ENCODE measurements at places on chromosomes 3 and 15.

DNA sequence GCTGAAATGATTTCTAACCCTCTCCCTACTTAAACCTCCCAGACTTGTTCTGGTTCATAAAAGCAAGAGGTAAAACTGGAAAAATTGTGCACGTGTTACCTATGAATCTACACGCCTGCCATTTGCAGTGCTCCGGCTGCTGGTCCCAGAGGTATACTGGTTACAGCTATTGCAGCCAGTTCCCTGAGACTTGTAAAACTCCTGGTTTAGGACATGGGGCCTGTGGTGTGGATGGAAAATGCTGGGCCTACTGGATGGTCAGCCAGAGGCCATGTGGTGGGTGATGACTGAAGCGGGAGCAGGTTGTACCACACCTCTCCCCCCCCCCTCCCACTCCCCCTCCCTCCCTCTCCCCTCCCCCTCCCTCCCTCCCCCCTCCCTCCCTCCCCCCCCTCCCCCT is 45.0 kb downstream of the SENP2 start:
- DNase-seq: no peak

DNA sequence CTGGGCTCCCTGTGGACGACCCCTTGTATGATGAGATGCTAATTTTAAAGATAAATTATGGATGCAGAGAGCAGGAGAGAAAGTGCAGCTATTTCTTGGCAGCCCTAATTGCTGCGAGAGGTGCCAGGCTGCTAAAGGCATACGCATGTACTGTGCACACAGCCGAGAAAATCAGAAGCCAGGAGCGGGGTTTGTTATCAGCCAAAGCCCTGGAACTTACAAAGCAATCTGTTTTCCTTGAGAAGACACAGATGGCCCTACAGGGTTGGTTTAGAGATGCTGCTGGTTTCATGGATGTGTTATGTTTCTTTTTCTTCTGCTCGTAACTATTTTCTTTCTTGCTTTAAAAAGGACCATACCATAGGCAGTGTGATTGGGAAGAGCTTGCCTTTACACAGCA is 11.7 kb upstream of the CCK start:
- no peak for DNase-seq

DNA sequence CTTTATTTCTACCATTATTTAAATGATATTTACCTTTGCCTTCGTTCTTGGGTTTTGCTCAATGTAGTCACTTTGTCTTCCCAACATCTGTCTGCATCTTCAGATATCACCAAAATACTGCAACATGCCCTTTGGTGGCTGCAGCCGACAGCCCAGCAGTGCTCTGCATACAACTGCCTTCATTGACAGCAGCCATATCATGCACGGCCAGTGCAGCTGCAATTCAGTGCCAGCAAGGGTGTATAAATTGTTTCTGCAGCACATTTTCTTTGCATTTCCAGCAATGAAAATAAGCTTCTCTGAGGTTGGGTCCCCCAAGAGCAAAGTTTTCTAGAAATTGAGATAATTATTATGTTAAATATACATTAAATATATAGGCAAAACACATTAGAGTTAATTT is 6.0 kb upstream of the PLSCR5 start:
- DNase-seq: no peak

DNA sequence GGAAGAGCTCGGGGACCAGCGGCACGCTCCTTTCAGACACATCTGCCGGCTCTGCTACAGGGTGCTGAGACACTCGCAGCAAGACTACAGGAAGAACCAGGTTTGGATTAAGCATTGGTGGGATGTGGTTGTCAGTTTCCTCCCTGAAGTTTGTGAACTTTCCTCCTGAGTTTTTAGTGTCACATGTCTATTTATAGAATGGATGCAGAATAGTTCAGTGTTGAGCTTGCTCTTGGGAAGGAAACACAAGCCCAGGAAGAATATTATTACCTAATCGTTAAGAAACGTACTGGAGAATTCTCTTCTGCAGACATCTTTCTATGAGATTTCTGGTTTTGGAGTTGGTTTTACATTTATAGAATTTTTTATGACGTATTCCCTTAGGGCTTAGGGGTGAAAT is 172.0 kb downstream of the ITPR1 start:
- DNase-seq: no peak

- no peak for DNase-seq
Measured at GRCh38 chr3:45986303-45986982, 9.2 kb downstream of the FYCO1 start.

GRCh38 chr15:66800584-66801235 is 98.7 kb downstream of the SMAD6 start:
- DNase-seq: no peak

DNA sequence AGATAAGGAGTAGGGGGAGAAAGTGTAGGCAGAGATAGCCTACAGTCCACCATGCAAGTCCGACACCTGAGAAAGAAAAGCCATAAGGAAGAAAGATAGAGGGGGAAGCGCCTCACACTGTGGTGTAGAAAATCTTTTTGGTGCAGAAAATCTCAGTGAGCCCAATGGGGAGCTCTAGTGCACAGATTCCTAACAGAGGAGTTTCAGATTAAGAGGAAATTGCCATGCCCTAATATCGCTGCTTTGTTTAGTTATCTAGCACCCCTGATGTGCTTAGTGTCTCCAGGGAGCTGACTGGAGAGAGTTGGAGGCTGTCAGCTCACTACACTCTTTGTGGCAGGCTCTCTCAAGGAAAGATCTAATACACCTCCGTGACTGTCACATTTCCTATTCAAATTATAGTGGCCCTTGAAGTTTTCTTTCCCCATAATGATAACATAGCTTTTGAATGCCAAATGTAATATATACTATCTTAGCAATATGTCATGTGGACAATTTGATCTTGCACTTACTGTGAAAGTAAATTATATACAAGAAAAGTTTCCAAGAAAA is 33.7 kb downstream of the CGGBP1 start:
- no peak for DNase-seq

- no peak for DNase-seq
Measured at GRCh38 chr3:90015688-90016356, 908.4 kb downstream of the EPHA3 start.

DNA sequence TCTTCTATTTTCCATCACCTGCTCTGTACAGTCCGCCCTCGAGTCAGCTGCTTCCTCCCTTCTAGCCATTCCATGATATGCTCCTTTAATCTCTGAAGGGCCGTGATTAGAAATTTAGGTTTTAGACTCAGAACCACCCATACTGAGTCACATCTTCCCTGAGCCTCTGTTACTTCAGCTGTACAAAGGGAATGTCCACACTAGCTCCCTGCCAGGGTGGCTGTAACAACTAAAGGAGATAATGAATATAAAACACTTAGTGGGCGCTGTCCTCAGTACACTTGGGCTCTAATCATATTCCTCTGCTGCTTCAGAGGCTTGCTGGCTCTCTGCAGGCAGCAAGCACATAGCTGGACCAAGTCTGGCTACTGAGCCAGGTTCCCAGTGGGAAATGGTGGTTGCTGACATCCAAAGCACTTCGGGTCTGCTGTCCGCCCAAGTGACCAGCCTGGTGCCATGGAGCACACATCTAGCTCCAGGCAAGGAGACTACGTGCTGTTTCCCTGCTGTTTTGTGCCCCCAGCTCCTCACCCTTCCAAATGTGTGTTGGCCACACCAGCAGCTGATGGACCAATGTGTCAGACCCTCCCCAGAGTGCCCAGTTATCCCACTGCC is 901 bp upstream of the CHST14 start:
- DNase-seq: no peak

- DNase-seq: no peak
Measured at GRCh38 chr3:194537732-194538247, 51.0 kb upstream of the ATP13A3 start.

- DNase-seq: no peak
Measured at GRCh38 chr15:77479015-77479414, 58.3 kb downstream of the HMG20A start.

- DNase-seq: no peak
Measured at GRCh38 chr3:105722943-105723556, 145.8 kb downstream of the CBLB start.

- DNase-seq: no peak
Measured at GRCh38 chr3:38168151-38169026, 3.1 kb downstream of the OXSR1 start.

- DNase-seq: no peak
Measured at GRCh38 chr15:32134842-32135241, 104.5 kb downstream of the CHRNA7 start.

DNA sequence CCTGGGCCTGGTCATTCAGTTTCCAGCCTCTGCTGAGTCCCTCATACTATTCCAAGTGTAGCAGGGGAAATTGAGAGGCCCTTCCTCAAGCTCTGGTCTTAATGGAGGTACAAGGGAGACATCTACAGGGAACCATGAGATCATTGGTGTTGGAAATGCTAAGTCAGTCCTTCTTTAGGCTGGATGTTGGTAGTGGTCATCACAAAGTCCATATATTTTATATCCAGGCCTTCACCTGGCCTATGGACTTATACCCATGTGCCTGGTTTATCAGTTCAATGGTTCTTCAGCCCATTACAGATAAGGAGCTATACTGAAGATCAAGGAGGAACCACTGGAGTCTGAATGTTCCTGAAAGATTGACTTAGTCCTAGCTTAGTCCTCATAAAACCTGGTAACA is 135.0 kb downstream of the STAG1 start:
- DNase-seq: no peak

DNA sequence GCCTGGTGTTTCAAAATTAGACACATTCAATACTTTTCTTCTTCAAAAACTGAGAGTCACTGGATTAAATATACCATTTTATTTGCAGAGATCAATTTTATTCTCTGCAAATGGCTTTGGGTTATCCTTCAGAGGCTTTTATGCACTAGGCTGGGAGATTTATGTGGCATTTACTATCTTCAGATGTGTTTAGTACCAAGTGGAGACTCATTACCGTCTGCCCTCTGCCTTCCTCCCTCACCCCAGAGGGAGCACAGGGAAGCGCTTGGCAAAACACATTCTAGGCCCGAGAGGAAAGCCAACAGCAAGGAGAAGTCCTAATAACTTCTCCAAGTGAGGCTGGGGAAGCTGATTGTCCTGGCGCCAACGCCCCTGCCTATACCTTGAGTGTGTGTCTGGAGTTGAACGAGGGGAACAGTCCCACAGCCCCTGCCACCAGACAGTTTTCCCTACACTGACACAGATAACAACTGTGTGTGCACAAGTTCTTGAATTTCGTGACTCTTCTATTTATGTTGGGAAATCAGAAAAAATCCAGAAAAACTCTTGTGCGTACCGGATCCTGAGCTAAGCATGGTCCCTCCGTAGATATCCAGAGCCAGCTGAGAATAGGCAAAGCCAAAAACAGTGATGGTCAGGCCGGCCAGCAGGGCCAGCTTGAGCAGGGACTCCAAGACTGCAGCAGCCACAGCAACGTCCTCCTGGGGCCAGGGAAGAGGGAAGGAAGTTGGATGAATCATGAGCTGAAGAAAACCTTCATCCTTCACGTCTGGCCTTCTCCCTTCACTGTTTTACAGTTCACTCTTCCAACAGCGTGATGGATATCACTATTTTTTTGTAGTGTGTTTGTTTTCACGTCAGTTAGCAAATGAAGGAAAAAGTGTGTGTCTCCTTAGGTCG is 26.6 kb downstream of the RFT1 start:
- no peak for DNase-seq

DNA sequence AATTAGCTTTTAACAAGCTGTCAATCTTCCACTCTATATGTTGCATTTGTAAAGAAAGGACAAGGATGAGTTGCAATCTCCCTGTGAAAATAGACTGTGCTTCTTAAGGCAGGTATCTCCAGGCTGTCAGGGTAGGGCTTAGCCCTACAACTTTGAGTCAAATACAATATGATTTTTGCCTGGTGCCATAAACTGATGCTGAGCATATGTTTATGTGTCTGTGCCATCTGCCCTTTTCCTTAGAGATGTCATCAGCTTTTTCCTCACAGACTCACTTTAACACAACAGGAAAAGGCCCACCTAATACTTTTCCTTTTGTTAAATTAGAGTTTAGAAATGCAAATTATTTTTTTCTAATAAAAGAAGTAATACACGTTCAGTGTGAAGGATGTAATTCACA is 548.3 kb downstream of the NLGN1 start:
- DNase-seq: no peak

- DNase-seq: no peak
Measured at GRCh38 chr3:188326968-188327367, 173.0 kb downstream of the LPP start.

DNA sequence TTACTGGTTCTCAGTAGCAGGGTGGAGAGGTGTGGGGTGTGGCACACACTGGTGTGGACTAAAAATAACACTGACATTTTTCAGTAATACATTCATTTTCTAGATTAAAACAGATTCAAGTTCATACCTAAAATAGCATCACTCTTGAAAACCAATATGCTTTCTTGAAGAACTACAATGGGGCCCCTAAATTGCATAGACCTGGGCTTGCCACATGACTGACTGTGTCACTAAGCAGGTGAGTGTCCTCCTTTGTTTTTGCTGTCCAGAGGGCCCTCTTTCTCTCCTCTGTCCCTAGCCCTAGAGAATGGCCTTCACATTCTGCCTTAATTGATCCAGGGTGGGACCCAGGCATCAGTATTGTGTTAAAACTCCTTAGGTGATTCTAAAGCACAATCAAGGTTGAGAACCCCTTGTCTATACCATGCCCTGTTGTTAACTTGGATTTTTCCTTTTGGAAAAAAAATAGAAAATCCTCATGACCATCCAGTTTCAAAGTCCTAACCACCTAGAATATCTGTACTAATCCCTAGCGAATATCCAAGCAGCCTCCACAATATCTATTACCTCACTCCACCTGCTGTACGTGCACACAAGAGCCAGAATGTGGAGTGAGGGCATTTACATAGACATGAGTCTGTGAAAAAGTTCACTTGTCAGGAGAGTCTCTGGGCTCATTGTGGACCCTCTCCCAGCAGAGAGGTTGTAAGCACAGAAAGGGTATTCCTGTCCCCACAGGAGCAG is 18.7 kb upstream of the TMEM41A start:
- no peak for DNase-seq

- DNase-seq: no peak
Measured at GRCh38 chr3:177523067-177523675, 325.9 kb upstream of the TBL1XR1 start.

DNA sequence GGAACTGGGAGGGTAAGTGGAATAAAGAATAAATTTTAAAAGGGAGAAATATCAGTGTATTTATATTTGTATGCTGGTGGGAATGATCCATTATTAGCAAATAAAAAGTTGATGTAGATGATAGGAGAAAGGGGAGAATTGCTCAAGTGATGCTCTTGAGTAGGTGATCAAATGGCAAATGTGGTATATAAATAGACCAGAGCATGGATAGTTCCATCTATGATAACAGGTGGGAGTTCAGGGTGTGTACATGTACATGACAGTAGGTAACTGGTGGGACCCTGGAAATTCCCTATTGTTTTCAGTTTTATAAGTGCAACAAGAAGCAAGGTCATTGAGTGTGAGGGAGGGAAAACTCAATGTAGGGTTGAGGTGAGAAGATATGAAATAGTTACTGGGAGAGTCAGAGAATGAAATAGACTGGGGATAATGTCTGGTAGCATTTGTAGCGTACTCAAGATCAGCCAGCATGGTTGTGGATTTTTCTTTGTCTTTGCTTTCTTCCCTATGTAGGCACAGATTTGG is 31.3 kb upstream of the EBLN2 start:
- DNase-seq: no peak

DNA sequence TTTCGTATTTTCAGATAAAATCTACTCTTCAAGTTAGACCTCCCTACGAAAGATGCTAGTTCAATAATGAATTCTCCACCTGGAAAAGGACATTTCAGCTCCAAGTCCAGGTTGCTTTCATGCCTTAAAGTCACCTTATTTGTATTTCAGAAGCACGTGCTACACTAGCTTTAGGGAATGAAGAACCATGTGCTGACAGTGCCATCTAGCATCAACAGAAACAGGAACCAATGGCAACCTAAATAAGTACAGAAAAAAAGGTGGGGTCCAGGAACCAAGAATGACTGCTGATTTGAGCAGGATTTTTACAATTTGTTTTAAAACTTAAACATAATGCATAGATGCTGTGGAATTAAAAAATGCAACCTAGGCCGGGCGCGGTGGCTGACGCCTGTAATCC is 77.6 kb upstream of the SNRPN start:
- no peak for DNase-seq

Data from activated CD8-positive, alpha-beta memory T cell treated with anti-CD3 and anti-CD28 coated beads for 1 hour (primary cell).